ENCODE measurements at places on chromosomes 5 and 9.

DNA sequence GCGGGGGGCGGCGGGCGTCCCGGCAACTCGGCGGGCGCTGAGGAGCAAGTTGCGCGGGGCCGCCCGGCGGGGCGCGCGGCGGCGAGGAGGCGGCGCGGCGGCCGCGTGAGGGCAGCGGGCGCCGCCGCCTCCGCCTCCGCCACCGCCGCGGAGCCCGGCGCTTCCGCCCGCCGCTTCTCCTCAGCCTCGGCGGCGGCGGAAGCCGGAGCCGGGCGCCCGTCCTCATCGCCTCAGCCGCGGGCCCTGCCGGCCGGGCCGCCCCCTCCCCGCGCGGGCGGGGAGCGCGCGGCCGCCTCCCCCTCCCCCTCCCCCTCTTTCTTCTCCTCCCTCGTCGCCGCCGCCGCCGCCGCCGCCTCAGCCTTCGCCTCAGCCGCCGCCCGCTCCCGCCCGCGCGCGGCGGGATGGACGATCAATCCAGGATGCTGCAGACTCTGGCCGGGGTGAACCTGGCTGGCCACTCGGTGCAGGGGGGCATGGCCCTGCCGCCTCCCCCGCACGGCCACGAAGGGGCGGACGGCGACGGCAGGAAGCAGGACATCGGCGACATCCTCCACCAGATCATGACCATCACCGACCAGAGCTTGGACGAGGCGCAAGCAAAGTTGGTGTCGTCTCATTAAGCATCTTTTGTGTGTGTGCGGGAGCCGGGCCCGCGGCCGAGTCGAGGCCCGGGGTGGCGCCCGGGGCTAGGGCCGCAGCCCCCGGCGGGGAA lies at the start of gene PBX3:
TSS of gene PBX3 (plus strand) at position 321 of the 712 bp plus-strand sequence.
- peak; percentile 26 for DNase-seq

DNA sequence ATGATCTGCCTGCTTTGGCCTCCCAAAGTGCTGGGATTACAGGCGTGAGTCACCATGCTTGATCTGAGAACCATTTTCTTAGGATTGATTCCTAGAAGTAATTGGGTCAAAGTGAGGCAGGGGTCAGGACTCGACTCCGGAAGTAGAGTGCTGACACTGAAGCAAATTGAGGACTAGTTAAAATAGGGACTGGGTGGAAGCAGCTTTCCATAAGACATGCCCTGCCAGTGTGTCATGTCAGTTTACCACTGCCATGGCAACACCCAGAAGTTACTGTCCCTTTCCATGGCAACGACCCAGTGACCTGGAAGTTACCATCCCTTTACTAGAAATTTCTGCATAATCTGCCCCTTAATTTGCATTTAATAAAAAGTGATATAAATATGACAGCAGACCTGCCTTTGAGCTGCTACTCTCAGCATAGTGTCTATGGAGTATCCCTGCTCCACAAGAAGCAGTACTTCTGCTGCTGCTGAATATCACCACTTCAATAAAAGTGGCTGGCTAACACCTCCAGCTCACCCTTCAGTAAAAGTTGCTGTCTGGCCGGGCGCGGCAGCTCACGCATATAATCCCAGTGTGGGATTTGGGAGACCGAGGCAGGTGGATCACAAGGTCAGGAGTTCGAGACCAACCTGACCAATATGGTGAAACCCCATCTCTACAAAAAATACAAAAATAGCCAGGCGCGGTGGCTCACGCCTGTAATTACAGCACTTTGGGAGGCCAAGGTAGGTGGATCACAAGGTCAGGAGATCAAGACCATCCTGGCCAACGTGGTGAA lies 47.8 kb upstream of the JADE2 start:
- DNase-seq, result no peak

DNA sequence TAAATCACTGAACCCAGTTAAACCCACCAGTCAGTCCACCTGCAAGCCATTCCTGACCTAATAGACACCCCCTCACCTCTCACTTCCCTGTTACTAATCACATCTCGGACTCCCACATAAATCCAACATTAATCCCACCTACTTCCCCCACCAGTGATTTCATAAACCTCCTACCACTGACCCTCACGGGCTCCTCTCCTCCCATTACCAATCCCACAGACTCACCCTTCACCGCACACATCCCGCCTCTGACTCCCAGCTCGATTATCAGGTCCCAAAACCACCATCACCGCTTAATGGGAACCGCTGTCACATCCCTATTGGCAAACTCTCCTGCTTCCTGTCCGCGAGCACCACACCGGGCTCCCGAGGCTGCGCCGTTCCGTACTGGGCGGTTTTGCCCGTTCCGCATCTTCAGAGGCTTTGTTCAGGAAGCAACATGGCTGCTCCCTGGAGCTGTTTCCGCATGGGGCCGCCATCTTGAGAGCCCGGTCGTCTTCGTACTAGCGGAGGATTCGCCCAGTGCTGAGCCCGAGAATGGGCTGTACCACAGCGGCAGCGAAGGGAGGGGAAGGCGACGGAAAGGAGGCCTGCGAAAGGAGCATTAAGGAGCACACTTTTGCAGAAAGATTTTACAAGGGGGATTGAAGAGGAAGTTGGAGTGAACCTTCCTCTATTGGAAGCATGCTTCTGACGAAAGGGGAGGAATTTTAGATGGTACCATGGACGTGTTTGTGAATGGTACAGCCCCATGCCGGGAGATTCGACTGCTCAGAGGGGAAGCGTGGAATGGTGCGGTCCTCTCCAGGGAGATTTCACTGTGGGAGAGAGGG lies at the start of gene ZNF300:
TSS of gene ZNF300 (minus strand) at position 502 of the 833 bp plus-strand sequence. CDS start 1,825 bp downstream, outside the sequence.
- DNase-seq, result peak; percentile 86

GRCh38 chr5:74638544-74638969 lies 2.0 kb downstream of the ENC1 start:
- DNase-seq, result no peak

- no peak for DNase-seq
Measured at GRCh38 chr5:126810596-126811380, 33.9 kb downstream of the LMNB1 start.

- DNase-seq, result no peak
Measured at GRCh38 chr5:90022002-90022710, 387.4 kb downstream of the CETN3 start.

DNA sequence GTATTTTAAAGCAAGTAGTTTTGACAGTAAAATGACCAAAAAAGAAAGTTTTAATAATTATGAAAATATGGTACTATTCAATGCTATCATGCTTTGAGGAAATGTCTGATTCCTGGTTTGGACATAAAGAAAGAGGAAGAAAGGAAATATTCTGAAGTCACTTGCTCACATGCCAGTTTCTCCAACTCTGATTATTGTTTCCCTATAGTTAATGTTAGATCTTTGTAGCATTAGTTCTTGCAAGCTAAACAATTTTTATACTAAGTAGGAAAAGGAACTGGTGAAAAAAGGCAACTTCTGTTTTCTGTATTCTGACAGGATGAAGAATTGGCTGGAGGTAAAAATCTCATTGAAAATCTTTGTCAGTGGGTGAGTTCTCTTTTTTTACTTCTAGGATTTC lies 119.5 kb downstream of the YTHDC2 start:
- DNase-seq, result no peak

- DNase-seq, result no peak
Measured at GRCh38 chr9:20225826-20226225, 396.5 kb downstream of the MLLT3 start.

DNA sequence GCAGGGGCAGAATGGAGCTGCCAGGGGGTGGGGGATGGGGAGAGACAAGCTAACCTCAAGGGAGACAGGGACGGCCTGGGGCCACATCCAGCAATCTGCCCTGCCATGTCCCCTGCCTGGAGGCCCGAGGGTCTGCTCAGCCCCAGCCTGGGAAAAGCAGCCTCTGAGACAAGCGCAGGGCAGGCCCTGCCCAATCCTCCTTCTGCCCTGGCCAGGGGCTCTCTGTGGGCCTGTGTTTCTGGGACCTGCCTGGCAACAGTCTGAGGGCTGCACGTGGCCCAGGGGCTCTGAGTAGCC lies 13.9 kb upstream of the QSOX2 start:
- DNase-seq, result no peak

DNA sequence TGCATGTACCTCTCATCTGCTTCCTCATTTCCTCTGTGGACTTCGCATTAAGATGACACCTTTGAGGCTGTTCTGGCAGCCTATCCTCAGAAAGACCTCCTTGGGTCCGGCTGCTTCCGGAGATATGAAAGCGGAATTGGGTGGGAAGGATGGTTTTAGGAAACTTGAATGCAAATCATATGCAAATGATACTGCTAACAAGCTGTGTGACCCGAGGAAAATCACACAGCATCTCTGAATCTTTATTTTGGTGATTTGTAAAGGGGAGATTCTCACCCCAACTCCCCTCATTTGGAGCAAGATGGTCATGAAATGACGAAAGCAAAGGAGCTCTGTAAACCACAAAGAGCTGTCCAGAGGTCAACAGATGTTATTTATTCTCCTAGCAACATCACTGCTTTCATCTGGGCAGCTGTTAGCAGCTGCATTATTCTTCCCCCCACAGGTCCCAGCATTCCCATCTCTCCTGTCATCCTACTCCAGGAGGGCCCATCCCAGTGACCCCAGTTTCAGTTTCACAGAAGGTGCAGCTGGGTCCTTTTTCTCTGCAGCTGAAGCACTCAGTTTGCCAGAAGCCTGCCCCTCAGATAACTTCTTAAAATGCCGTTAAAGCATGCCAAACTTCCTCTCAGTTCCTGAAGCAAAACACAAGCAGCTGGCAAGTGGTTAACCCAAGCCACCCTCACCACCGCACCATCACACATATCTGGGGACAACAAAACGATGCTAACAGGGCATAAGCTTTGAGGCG lies 269.5 kb downstream of the SEC61B start:
- no peak for DNase-seq
